ENCODE measurements at places on chromosomes 13 and 19.

DNA sequence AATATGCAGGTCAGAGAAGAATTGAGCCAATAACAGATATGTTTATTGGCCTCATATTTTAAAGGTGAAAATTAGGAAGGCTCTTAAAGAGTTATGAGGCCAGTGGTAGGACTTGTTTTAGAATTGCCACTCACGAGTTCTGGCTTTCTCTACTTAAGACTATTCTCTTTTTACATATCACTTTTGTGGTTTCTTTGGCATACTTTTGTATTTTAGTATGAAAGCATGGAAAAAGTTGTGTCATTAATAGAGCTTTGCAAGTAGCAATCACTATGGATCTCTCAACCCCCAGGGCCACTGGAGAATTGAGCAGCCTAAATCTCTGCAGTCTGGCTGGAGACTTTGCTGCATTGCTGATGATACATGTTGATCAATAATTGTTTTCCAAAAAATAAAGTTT lies 64.6 kb upstream of the SOX21 start:
- no peak for DNase-seq

- no peak for DNase-seq
Measured at GRCh38 chr19:38190061-38190460, 34.0 kb downstream of the DPF1 start.

- no peak for DNase-seq
Measured at GRCh38 chr19:13150931-13151604, 857 bp downstream of the IER2 start.

- no peak for DNase-seq
Measured at GRCh38 chr13:39765801-39766463, 110.5 kb downstream of the COG6 start.

DNA sequence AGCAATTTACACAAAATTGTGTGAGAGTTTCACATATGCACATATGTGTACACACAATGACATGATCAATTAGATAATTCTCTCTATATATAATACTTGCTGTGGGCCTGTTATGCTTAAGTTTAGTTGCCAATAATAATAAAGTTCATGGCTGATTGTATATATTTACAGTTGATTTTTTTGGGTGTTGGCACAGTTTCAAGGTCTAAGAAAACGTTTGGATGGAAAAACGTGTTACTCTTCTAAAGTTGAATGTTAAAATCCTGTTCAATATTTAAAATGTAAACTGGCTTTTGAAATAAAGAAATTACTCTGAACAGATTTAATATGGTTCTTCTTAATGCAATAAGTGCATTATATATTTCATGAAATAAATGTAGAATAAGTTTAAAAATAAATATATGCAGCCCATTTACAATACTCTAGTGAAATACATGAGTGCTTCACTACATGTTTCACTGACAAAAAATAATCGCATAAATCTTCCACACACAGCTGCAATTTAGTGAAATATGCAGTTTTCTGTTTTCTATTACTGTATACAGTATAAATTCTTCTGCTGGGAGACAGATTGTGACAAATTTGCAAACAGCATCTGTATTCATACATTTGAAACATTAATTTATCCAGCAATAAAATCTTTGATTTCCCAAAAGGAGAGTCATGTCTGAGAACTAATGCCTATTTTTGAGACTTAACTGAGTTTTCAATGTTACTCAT lies 586.9 kb upstream of the KLHL1 start:
- DNase-seq, result no peak

GRCh38 chr13:25059958-25060357 lies 36.0 kb upstream of the PABPC3 start:
- no peak for DNase-seq

- DNase-seq, result no peak
Measured at GRCh38 chr13:113145496-113145895, 13.0 kb upstream of the PROZ start.

- no peak for DNase-seq
Measured at GRCh38 chr19:49157445-49158224, at the start of gene TRPM4. TSS of gene TRPM4 (plus strand) at chr19:49157792. CDS start at chr19:49157867, 75 bp downstream.

DNA sequence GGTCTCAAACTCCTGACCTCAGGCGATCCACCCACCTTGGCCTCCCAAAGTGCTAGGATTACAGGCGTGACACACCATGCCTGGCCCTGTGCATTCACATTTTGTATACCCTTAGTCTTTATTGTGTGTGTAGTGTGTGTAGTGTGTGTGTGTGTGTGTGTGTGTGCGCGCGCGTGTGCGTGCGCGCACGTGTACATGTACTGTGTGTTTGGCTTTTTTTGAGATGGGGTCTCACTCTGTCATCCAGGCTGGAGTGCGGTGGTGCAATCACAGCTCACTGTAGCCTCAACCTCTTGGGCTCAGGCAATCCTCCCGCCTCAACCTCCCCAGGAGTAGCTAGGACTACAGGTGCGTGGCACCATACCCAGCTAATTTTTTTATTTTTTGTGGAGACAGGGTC lies 22.1 kb downstream of the ITM2B start:
- no peak for DNase-seq

All from GF-D8 (cell line).